ENCODE measurements at places on chromosomes 2 and 18.

DNA sequence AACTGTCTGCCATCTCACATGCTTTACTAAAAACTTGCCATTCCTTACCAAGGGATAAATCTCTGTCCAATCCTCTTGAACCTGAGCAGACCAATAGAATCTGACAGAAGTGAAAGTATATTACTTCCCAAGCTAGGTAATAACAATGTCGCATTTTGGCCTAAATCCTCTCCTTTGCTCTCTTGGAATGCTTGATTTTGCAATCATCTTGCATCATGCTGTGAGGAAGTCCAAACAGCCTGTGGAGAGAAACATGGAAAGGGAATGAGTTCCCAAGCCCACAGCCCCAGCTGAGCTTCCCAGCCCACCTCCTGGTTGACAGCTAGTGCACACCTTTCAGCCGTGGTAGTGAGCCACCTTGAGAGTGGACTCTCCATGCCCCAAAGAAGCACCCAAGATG lies 540.6 kb downstream of the STK39 start:
- DNase-seq: no peak

DNA sequence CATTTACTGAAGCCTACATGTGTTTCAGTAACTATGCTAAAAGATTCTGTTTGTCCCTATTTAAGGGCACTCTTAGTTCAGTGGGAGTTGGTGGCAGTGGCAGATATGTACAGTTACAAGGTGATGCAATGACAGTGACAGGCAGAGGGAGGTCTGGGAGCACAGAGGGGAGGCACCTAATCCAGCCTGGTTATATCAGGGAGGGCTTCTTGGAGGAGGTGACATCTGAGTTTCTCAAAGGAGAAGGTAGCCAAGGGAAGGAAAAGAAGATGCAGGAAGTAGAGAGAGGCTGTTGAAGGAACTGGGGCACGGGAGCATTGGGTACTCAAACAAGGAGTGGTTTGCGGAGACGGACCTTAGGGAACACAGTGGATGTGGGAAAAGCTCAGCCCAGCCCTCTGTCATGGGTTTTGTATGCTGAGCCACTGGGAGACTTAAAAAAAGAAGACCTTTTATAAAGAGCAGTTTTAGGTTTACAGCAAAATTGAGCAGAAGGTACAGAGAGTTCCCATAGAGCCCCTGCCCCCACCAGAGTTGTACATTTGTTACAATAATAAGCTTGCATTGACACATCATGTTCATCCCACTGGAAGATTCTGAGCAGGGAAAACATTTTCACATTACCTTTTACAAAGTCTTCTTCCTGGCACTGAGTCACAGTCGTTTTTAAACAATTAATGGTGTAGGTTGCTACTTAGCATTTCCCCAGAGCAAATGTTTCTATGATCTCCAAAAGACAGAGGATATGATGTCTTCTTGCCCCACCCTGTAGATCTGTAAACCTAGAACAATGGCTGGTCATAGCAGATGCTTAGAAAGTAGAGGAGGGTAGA lies 83.0 kb upstream of the TAF1B start:
- DNase-seq: no peak

- DNase-seq: no peak
Measured at GRCh38 chr2:168180483-168180882, 66.9 kb downstream of the STK39 start.

GRCh38 chr2:36743954-36744353 lies 47.4 kb downstream of the VIT start:
- DNase-seq: no peak

DNA sequence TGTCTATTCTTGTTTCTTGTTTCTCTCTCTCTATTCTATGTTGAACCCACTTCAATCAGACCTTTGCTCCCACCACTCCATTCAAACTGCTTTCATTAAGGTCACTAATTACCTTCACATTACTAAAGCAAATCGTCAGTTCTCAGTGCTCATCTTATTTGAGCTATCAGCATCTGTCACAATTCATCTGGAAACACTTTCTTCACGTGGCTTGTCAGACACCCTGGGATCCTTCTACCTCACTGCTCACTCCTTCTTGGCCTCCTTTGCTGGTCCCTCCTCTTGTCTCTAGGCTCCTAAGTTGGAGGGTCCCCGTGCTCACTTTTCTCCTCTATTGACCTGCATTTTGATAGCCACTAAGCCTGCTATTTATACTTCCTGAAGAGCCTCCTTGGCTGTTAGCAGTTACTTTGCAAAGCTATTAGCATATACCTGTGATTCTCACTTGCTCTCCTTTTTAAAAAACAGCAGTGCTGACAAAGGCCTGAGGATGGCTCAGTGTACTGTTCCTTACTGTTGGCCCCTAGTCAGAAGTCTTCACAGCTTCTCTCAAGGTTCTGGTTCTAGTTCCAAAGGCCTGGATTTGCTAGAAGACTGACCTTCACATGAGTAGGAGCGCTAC lies 80.2 kb downstream of the PLEKHM3 start:
- no peak for DNase-seq

GRCh38 chr18:27762054-27762453 lies 414.9 kb downstream of the CDH2 start:
- DNase-seq: no peak

- DNase-seq: no peak
Measured at GRCh38 chr18:38972571-38972970, 1407.0 kb upstream of the CELF4 start.

Data from NCI-H1930 (cell line).